ENCODE measurements at places on chromosomes 6 and 20. TPM values are rescaled to one million over a fixed set of nuclear protein-coding genes. Genes with fewer than 3 reads are reported as not detected.

OPRM1 gene
- not detected for total RNA-seq

APOBEC2 gene
- 0.57 TPM for total RNA-seq

ABHD16B gene
- not detected for total RNA-seq

WFDC13 gene
- 0.55 TPM for total RNA-seq

PRR18 gene
- 0.23 TPM for total RNA-seq
